ENCODE measurements at places on chromosomes 2 and 18.

- no peak for DNase-seq
Measured at GRCh38 chr2:216829533-216829932, 30.3 kb downstream of the TNP1 start.

- no peak for DNase-seq
Measured at GRCh38 chr2:235672720-235673119, 178.9 kb downstream of the AGAP1 start.

DNA sequence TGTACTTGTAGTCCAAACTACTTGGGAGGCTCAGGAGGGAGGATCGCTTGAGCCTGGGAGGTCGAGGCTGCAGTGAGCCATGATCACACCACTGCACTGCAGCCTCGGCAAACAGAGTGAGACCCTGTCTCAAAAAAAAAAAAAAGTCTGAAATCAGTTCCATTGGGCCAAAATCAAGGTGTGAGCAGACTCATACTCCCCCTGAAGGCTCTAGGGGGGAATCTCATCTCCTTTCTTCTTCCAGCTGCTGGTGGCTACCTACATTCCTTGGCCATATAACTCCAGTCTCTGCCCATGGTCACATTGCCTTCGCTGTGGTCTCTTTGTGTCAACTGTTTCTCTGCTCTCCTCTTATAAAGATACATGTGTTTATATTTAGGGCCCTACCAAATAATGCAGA, 234.0 kb downstream of the LRRTM1 start:
- DNase-seq = no peak

- no peak for DNase-seq
Measured at GRCh38 chr18:49161627-49162026, 210.9 kb upstream of the SMAD7 start.

GRCh38 chr2:11692966-11693521, 23.0 kb upstream of the NTSR2 start:
- DNase-seq = peak; percentile 74

DNA sequence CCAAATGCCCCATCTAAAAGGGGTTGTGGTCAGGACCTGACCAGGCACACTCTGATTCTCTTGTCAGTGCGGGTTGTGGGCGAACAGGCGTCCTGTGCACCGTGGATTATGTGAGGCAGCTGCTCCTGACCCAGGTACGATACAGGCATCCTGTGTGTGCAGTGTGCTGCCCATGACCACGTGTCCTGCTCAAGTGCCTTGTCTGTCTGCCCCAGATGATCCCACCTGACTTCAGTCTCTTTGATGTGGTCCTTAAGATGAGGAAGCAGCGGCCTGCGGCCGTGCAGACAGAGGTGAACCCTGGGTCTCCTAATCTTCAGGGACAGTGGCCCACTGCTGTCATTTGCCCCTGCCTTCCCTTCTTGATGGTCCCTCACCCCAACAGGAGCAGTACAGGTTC, 14.6 kb downstream of the PTPN18 start:
- no peak for DNase-seq

GRCh38 chr2:219628986-219629901, 1.8 kb downstream of the SLC4A3 start:
- DNase-seq = no peak

DNA sequence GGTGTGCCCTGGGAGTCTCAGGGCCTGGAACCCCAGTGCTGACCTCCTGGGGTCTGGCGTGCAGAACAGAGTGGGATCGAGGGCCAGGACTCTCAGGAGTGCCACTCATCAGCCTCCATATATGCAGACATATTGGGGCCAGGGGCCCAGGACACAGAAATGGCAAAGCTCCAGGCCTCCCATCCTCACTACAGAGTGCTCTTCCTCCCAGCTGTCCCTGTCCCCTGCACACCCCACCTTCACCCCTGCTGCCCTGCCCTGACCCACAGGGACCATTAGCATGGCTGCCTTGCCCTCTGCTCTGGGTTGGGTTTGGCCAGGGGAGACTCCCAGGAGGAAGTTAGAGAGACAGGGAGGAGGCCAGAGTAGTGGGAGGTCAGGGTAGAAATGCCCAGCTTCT, 2.8 kb downstream of the TEX51 start:
- no peak for DNase-seq

DNA sequence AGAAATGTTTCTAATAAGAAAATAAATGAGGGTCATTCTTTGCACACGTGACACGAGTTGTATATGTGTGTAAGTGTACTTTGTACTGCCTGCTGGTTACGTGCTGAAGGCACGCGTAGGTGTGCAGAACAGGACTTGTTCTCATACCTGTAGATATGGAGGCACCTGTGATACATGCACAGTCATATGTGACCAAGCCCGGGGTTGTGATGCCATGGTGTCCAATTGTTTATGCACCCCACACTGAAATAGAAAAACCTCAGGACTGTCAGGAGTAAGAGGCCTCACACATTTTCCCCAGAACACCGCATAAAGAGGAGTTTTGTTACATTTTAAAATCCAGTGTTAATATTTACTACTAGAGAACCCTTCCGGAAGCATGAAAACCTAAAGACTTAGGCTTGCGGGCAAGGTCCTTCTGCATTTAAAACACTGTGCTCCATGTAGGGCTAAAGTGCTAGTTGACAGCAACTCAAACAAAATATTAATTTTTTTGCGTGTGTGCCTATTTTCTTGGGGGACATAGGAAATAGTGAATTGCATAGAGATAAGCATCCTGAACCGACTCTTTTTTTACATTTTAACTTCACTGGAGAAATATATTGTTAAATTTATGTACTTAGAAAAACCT, 9.3 kb downstream of the TSHZ1 start:
- no peak for DNase-seq

- no peak for DNase-seq
Measured at GRCh38 chr2:190578158-190579057, 43.9 kb upstream of the NEMP2 start.

DNA sequence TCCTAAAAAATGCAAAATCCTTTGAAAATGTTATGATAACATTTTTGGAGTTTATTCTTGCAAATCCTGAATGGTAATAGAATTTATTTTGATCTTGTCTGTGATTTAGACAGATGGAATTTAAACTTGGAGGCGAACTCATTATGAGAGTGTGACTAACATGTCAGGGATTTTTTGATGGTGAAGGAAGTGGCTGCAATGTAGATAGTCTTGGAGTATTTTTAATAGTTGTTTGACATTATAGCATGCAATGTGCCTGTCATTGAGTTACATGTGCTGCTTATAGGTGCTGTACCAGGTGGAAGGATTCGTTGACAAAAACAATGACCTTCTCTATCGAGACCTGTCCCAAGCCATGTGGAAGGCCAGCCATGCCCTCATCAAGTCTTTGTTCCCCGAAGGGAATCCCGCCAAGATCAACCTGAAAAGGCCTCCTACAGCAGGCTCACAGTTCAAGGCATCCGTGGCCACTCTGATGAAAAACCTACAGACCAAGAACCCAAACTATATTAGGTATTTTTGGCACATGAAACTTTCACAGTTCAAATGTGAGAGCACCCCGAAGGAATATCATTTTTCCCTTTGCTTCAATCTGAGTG, 141.8 kb downstream of the MYO1B start:
- no peak for DNase-seq

GRCh38 chr2:215517391-215517790, 81.5 kb upstream of the FN1 start:
- DNase-seq = no peak

- DNase-seq = no peak
Measured at GRCh38 chr2:174333372-174334277, 1.1 kb upstream of the SP9 start.

GRCh38 chr18:38456253-38456652, 890.7 kb upstream of the CELF4 start:
- no peak for DNase-seq

GRCh38 chr2:216687646-216688045, 7.7 kb downstream of the IGFBP5 start:
- DNase-seq = no peak

- DNase-seq = no peak
Measured at GRCh38 chr2:234300932-234301823, 195.7 kb downstream of the ARL4C start.

GRCh38 chr2:106789185-106789584, 96.8 kb downstream of the ST6GAL2 start:
- DNase-seq = no peak

DNA sequence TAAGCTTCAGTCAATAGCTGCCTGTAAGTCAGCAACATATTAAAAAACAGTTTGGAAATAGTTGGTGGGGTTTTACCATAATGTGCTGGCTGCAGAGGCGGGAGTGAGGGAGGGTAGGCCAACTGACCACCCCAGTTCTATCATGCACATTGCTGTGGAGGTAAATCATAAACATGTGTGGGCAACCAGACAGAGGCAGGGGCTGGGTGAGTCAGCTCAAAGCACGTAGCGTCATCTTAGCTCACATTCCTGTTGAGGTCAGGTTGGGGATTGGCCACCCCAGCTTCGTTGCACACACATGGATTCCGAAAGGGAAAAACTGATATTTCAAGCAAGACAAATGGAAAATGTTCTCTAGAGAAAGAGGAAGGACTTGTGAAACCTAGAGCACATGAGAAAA, 19.5 kb downstream of the GPR45 start:
- no peak for DNase-seq

GRCh38 chr18:26021061-26021754, 69.2 kb downstream of the SS18 start:
- DNase-seq = no peak

- no peak for DNase-seq
Measured at GRCh38 chr2:113698892-113699447, 57.5 kb downstream of the SLC35F5 start.

DNA sequence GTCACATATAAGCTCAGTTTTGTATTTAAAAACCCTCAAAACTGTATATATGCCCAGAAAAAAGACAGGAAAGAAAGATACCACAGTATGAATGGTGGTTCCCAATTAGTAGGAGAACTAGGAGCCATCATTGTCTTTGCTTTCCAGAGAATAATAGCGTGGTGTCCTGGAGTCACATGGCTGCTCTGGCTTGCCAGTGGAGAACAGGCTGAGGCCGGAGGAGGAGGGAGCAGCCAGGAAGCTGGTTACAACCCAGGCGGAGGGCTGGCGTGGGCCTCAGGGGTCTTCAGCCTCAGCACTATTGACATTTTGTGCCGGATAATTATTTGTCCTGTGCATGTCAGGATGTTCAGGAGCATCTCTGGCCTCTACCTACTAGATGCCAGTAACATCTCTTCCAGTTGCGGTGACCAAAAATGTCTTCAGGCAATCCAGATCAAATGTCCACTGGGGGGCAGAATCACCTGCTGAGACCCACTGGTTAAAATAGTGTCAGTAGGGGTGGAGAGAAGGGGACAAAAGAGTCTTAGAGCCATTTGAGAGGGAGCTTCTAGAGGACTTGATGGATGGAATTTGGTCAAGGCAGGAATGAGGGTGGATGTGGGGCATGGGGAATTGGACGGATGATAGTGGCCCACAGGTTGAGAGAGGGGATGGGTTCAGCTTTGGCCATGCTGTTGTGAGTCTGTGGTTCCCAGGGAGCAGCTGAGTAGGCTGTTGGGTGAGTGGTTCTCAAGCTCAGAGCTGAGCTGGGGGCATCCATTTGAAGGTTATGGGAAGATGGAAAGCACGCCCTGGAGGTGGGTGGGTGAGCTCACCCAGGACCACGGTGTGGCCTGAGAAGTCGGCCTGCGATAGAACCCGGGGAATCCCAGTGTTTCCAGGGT, 144.9 kb downstream of the AGAP1 start:
- DNase-seq = no peak

GRCh38 chr2:174683392-174683759, 80.9 kb downstream of the CHRNA1 start:
- peak; percentile 47 for DNase-seq

GRCh38 chr2:71174207-71174606, 43.8 kb downstream of the MPHOSPH10 start:
- no peak for DNase-seq

GRCh38 chr18:23301972-23302371, 151.1 kb upstream of the RIOK3 start:
- DNase-seq = no peak

DNA sequence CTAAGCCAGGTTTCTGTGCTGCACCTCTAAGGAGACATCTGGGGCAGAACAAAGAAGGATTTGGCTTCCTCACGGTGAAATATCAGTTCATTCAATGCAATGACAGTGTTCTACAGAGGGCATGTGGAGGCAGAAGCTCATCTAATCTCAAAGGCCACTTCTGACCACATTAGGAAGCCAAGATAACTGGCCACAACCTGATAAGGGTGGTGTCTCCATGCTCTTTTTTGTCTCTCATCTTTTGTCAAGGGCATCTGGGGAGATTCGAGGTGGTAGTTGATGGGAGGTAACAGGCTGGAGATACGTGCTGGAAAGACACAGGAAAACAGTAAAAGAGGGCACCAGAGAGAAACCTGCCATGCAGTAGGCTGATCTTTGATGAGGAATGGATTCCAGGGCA, 303.9 kb downstream of the LRATD1 start:
- no peak for DNase-seq

GRCh38 chr18:57014772-57015413, 132.0 kb upstream of the BOD1L2 start:
- no peak for DNase-seq

- DNase-seq = no peak
Measured at GRCh38 chr18:3923750-3924149, 473.8 kb downstream of the TGIF1 start.

DNA sequence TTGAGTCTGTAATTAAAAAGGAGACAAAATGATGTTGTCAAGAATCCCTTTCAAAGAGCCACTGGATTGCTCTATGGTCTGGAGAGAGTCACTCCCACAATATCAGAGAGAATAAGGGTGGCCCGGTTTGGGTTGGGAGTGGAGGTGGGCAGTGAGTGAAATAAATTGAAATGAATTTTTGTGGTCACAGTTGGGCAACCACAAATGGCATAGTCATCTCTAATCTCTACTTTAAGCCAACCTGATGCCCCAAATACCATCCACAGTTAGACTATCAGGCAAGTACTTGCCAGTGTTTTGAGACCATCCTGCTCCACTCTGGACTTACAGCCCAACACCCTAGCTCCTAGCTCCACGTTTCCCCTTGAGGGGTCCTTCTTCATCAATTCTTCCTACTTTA, 559.7 kb downstream of the BCL11A start:
- DNase-seq = no peak

DNA sequence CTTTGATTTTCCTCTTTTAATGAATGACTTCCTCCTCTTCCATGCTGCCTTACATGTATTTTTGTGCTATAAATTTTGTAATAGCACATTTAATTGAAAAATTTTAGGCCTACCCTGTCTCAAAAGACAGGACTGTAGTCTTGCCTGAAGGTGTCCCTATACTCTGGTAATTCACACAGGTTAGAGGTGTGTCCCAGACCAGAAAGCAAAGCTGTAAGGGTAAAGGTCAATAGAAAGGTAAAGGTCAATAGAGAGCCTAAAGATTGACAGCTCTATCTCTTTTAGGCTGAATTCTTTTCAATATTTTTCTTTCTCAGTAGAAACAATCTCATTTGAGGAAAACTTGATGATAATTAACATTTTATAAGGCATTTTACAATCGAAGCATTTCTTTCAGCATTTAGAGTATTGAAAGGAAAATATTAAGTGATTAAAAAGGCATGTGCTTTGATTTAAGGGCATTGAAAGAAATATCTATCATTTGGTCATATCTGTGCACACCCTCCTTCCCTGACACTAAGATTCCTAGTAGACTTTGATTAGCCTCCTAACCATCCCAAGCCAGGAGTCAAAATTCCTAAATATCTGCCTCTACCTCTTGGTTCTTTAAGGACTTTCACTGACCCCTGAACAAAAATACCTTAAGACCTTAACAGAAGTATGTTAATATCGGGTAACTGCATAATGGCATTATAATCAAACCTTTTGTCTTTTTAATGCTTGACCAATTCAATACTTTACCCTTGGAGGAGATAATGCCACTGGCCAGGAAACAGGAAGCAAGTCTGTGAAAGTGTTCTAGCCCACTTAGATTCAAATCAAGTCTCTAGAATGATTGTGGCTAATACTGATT, 161.8 kb upstream of the DTNA start:
- no peak for DNase-seq

- DNase-seq = no peak
Measured at GRCh38 chr2:232418466-232419244, 12.0 kb downstream of the ALPG start.
